ENCODE measurements at places on chromosomes 3 and 15.

GRCh38 chr3:31777887-31778286 is 203.2 kb downstream of the OSBPL10 start:
- DNase-seq = no peak
- H3K4me3 ChIP-seq = no peak overlapping the region
- no peaks in the 10 kb centered on the region for H3K36me3 ChIP-seq
- H3K27ac ChIP-seq = no peak overlapping the region
- no peaks in the 10 kb centered on the region for H3K4me1 ChIP-seq

DNA sequence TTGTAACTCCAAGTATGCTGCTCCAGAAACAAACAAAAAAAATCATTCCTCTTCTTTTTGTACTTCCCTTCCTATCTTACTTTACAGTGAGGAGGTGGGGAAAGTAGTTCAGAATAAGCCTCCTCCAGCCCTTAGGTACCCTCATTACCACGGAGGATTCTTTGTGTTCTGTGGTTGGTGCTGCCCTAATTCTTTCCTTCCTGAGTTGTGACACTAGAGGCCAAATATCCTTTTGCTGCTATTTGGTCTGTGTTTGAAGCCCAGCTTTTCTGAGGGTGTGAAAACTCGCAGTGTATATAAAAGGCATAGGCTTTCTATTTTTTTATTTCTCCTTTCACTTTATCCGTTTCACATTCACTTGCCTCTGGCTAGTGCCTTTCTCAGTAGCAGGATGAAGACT is 98.2 kb downstream of the HHLA2 start:
- no peaks in the 10 kb centered on the region for H3K27me3 ChIP-seq
- H3K27ac ChIP-seq = no peak overlapping the region
- no peaks in the 10 kb centered on the region for H3K4me1 ChIP-seq
- H3K36me3 ChIP-seq = no peaks in the 10 kb centered on the region
- DNase-seq = no peak
- H3K4me3 ChIP-seq = no peak overlapping the region

DNA sequence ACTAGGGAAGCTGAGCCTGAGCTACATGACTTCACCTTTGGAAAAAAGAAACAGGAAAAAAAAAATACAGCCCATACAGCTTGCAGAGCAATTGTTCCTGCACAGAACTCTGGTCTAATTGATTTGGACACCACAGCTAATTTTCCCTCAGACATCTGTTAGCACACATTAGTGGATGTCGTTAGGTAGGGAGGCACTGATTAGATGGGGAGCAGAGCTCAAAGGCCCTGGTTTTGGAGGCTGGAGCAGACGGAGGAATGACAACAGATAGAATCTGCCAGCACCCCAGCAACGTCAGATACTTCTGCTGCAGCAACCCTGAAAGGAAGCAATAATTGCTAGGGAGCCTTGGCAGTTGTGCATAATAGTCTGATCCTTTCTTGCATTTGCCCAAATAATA is 398.9 kb downstream of the LSAMP start:
- no peaks in the 10 kb centered on the region for H3K27me3 ChIP-seq
- no peak overlapping the region for H3K4me3 ChIP-seq
- no peaks in the 10 kb centered on the region for H3K36me3 ChIP-seq
- no peak for DNase-seq

DNA sequence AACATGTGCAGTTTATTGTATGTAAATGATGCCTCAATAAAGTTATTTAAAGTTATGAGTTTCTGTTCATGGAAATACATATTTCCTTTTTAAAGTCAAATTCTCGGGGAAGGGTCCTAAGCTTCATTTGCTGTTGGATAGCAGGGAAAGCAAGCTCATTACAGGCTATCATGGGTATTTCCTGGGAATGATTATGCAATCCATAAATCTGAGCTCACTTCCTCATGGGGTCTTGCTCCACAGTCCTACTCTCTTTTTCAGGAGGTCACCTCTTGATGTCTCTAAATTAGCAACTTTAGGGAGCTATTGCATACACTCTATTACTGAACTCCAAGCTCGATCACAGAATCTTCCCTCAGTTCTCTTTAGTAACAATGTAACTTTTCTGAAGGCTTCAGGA is 69.9 kb upstream of the TP63 start:
- H3K27ac ChIP-seq = no peak overlapping the region
- H3K27me3 ChIP-seq = no peaks in the 10 kb centered on the region
- H3K4me1 ChIP-seq = no peaks in the 10 kb centered on the region
- no peak overlapping the region for H3K4me3 ChIP-seq

DNA sequence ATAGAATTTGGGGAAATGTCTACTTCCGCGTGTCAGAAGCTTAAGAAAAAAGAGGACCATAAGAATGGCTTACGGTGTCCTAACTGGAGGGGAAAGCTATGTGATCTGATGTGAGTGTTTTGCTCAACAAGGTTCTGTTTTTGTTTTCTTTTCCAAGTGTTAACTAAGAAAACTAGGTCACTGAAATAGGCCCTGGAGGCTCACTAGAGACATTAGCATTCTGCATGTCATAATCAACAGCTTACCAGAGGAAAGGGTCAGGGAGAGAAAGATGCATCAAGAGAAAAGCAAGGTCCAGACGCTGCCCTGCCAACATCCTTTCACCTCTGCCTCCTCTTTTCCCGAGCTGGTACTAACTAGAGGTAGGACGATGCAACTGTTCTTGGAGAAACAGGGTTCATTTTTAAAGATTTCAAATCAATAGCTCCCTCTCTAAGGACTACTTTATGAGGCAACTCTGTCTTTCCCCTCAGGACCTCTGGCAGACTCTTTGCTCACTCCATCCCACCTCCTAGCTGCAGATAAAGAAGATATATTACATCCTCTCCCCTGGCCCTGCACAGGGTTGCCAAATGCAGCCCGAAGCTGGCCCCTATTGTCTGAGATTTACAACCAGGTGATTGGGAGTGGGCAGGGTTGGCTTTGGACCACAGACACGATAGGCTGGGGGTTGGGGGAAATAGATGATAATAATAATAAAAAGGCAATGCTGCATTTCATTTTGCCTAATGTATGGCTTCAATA is 209.9 kb upstream of the SLC2A2 start:
- H3K4me3 ChIP-seq = no peak overlapping the region
- H3K4me1 ChIP-seq = no peaks in the 10 kb centered on the region
- H3K27me3 ChIP-seq = no peaks in the 10 kb centered on the region
- no peaks in the 10 kb centered on the region for H3K36me3 ChIP-seq
- no peak for DNase-seq

- no peaks in the 10 kb centered on the region for H3K27me3 ChIP-seq
- peaks cover 4% of the 10 kb centered on the region for H3K4me1 ChIP-seq
- no peak overlapping the region for H3K27ac ChIP-seq
- no peaks in the 10 kb centered on the region for H3K36me3 ChIP-seq
Measured at GRCh38 chr15:91306144-91306543, 206.1 kb downstream of the SV2B start.

- DNase-seq = no peak
- no peak overlapping the region for H3K27ac ChIP-seq
- no peaks in the 10 kb centered on the region for H3K36me3 ChIP-seq
- H3K4me1 ChIP-seq = peaks cover 2% of the 10 kb centered on the region
- no peak overlapping the region for H3K4me3 ChIP-seq
- H3K27me3 ChIP-seq = no peaks in the 10 kb centered on the region
Measured at GRCh38 chr15:66572146-66572545, 6.3 kb upstream of the LCTL start.

GRCh38 chr3:105770410-105770809 is 98.4 kb downstream of the CBLB start:
- no peak overlapping the region for H3K4me3 ChIP-seq
- H3K27me3 ChIP-seq = no peaks in the 10 kb centered on the region
- no peak overlapping the region for H3K27ac ChIP-seq
- H3K36me3 ChIP-seq = no peaks in the 10 kb centered on the region

DNA sequence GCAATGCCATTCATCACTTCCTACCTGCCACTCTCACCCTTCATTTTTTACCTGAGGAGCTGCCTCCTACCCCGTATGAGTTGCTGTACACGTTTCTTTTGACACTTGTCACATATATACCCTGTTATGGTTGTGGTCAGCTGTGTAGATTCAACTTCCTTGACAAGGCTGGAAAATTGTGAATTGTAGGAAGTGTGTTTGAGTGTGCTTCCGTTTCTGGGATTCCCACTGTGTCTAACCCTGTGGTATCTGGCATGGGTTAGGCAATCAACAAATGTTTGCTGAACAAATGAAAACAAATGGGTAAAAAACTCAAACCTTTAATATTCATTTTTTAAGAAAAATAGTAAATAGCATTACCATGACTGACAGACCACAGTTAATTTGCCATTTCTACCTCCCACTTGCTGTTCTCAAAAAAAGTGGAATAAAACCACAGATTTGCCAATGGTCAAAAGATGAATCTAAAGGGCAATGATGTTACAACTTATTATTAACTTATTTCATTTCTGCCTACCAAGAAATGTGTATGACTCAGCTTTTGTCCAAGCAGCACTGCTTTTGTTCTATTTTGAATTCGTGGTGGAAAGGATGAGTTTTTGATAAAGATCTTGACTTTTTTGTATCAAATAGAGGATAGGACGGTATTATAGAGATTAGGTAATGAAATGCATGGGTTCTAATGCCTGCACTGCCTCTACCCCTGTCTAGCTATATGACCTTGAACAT is 404.6 kb downstream of the LPP start:
- H3K27ac ChIP-seq = no peak overlapping the region
- H3K36me3 ChIP-seq = no peaks in the 10 kb centered on the region
- H3K27me3 ChIP-seq = no peaks in the 10 kb centered on the region
- H3K4me3 ChIP-seq = no peak overlapping the region

DNA sequence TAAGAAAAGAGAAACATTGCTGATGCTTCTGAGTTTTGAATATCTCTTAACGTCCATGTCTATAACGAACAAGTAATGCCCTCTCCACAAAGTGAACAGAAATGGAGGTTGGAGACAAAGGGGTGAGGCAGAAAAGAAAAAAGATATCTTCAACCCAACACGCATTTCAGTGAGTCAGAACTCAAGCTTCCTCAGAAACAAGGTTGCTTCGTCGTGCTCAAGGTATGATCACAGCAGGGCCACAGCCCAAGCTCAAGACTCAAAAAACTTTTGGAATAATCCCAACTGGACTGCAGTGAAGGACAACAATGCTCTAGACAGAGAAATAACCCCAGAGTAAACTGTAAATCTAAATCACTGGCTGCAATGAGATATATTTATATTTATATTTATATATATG is 18.9 kb downstream of the WNT5A start:
- no peaks in the 10 kb centered on the region for H3K4me1 ChIP-seq
- DNase-seq = no peak
- no peak overlapping the region for H3K27ac ChIP-seq
- H3K4me3 ChIP-seq = no peak overlapping the region
- H3K36me3 ChIP-seq = no peaks in the 10 kb centered on the region

DNA sequence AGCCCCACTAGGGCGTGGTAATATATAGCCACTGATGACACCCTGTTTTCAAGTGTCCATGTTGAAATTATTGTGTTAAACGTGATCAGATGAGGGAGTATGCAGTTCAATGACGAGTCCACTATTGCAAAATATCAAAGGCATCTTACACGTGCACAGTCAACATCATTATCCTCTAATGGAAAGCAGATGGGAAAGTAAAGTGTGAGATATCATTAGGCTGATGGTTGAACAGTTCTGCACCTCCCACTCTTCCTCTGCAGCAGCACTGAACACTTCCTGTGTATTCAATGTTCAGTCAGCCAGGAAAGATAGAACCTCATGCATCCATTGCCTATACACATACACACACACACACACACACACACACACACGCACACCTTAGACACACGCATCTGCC is 431.8 kb upstream of the CCDC54 start:
- DNase-seq = no peak
- no peak overlapping the region for H3K27ac ChIP-seq
- H3K36me3 ChIP-seq = no peaks in the 10 kb centered on the region
- H3K4me1 ChIP-seq = no peaks in the 10 kb centered on the region

DNA sequence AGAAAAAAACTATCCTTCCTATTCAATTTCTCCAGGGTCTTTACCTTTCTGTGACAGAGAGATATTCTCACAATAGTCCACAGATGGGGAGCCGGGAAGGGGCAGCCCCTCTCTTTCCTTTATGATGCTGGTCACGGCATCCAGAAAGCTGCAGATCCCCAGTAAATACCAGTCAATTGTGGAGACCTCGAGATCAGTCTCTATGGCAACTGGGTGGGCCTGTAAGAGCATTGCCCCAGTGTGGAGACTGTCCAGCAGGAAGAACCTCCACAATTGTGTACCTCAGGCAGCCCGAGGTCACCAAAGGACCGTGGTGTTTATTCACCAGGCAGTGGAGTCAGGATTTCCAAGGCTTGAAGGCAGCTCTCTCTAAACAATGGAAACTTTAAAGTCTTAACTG is 291.2 kb downstream of the NTRK3 start:
- H3K27me3 ChIP-seq = no peaks in the 10 kb centered on the region
- DNase-seq = no peak
- no peaks in the 10 kb centered on the region for H3K4me1 ChIP-seq
- H3K4me3 ChIP-seq = no peak overlapping the region

- H3K27me3 ChIP-seq = no peaks in the 10 kb centered on the region
- no peaks in the 10 kb centered on the region for H3K36me3 ChIP-seq
- no peak overlapping the region for H3K4me3 ChIP-seq
- no peaks in the 10 kb centered on the region for H3K4me1 ChIP-seq
Measured at GRCh38 chr15:67692573-67692972, 132.7 kb upstream of the SKOR1 start.
